Cardiac muscle cell (in vitro differentiated cells and primary cell): ENCODE measurements at places on chromosomes 7 and 10.

DNA sequence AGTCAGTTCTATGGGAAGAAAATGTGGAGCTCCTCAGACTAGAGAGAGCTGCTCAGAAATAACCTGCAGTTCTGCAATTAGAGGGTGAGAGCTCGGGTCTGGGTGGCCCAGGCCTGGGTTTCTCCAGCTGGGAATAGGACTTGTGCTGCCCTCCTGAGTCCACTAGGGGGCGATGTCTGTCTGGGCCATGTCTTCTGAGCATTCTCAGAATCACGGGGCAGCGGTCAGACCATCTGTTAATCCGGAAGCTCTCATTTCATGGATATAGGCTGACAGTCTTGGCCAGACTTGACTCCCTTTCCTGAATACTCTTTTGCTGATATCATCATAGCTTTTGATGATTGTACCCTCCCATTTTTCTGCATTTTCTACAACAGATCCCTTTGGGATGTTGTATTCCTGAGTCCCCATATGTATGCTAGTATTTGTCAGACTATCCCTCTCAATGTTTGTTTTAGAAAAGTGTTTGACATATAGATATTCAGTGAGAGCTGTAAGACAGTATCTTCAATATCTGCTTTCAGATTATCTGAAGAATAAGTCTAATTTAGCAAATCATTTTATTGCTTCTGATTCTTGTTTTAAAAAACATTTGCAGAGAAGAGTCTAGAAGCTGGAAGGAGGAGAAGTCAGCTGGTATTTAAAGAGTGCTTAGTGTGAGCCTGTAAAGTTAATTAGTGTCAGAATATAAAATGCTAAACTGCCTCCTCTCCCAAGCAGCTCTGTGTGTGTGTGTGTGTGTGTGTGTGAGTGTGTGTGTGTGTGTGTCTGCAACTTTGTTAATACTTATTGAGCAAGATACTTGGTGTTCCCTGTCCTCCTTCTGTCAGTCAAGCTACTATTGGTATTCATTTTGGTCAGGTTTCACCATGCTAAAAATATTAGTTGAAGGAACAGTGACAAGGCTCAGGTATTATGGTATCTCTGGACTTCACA, 38.0 kb downstream of the STARD3NL start:
- DNase-seq: peak; percentile 95

GRCh38 chr10:84341983-84342382, 13.6 kb downstream of the CCSER2 start:
- no peak for DNase-seq

DNA sequence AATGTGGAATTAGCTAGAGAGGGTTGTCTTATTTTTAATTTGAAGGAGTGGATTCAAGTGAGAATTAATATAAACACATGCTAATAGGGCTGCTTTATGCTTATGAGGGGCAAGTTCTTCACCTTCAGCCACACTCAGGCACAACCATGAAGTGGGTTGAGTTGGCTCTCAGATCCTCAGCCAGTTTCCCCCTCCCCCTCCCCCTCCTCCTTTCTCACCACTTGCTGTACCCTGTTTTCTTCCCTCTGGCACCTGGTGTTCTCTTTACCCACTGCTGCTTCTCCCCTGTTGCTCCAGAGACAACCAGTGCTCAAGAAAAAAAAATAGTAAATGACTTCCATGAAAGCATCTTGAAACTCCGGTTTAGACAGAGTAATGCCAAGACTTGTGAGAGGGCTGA, 1083.3 kb downstream of the CNTNAP2 start:
- no peak for DNase-seq

DNA sequence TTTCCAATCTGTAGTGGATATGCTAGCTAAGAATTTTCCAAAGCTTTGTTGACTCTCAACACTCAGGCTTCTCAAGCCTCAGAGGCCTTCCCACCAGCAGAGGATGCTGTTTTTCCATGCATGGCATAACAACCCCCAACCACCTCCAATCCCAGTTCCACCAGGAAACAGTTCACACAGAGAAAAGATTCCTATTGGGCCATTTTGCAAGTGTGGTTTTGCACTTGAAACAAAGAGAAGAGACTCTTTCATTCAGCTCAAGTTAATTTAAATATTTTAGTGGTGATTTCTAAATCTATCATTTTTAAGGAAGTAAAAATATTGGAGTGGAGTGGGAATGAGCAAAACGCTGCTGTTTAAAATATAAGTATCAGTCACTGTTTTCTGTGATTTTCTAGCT, 105.6 kb upstream of the COL1A2 start:
- DNase-seq: peak; percentile 94

- no peak for DNase-seq
Observed at GRCh38 chr7:115479448-115479847, 551.1 kb downstream of the TFEC start.

DNA sequence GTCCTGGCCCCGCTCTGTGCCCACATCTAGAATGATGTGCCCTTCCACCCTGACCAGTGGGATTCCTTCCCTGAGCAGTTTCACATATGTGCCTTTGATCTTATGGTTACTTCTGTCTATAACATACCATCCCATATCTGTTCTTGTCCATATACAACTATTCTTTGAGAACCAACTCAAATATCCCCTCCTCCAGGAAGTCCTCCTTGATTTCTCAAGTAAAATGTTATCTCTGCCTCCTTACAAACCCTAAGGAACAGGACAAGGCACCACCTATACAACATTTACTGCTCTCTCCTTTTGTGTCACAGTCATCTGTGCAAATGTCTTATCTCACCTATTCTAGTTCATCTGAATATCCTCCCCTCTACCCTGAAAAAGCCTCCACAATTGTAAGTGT, 28.2 kb downstream of the HABP2 start:
- no peak for DNase-seq

DNA sequence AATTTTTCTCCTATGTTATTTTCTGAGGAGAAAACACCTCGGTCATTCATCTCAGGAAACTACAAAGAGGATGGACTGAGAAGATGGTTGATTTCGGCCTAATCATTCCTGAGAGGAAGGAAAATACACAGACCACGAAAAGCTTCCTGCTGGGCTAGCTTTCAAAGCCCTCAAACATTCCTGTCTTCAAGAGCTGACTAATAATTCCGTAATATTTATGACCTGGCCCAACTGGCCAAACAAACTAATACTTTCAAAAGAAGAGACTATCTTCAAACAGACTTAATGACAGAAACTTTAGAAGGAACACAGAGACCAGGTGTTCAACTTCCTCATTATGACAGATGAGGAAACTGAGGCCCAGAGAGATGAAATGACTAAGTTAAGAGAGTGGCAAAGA, 215.1 kb upstream of the FRMD4A start:
- DNase-seq: no peak

DNA sequence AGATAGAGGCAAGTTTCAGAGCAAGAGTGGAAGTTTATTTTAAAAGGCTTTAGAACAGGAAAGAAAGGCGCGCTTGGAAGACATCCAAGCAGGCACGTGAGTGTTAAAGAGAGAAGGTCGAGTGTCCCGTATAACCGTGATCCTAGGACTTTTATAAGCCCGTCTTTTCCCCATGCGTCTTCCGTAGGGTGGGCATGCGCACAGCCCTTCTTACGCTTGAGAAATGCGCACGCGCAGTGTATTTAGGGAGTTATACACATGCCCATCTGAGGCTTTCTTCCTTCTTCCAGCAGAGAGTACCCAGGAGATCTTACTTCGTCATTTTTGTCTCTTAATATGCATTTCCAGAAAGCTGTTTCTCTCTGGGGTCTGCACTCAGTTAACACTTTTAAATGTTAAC, 52.4 kb downstream of the CALD1 start:
- DNase-seq: no peak

- no peak for DNase-seq
Observed at GRCh38 chr10:132419538-132420468, 22.8 kb downstream of the PWWP2B start.

DNA sequence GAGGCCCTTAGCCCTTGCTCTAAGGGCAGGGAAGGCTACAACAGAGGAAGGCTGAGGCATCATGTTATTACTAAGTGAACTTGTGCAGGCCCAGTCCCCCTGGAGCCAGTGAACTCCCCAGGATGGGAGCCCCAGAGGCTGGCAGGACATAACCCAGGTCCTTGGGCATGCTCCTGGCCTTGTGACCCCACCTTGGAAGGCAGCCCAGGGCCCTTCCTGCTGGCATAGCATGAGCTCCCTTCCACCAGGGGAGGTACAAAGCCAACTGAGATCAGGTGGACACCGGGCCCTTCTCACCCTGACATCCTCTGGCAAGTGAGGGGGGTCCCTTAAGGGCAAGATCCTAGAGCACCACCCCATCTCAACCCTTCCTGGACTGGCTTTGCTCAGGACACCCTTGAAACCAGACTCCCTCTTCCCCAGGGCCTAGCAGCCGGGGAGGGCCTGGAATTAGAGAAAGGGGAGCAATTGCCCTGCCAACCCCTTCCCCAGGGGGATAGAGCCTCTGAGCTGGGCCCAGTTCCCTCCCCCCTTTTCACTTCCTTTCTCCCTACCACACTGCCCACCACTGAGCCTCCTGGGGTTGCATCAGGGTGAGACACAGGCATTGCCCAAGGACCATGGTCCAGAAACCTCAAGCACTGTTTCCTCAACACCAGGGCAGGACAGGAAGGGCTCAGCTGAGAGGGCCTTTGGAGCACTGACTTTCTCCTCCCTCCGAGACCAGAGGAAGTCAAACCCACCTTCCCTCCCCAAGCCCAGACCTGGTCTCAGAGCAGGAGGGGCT, 1.8 kb upstream of the VSIR start:
- DNase-seq: no peak

DNA sequence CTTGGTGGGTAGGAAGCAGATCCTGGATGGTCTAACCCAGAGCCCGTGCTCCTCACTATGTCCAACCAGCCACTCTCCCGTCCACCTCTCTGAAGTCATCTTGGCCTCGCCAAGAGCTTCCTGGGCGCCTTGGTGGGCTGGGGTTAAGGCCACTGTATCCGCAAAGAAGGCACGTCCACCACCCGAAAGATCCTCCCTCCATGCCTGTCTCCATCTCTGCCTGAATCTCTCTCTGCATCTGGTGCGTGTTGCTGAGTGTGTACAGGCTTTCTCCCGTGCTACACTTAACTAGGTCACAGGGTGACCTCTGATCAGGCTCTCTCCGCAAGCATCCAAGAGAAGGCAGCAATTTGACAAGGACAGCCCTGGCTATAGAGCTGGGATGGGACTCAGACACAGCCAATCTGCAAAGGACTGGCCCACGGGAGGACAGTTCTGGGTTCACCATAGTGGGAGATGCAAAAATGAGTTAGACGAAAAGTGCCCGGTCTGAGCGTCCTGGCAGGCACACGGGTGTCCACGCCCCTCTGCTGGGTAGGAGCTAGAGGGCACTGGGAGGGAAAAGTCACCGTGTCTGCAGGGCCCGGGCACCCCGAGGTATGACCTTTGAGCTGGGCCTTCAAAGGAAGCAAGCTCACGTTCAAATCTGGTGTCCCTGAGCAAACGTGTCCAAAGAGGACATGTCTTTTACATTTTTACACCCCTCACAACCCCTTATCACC, 9.4 kb upstream of the RFC2 start:
- DNase-seq: no peak

- DNase-seq: no peak
Observed at GRCh38 chr10:125850766-125851731, 27.7 kb downstream of the BCCIP start.
